Aortic smooth muscle cell (primary cell): ENCODE measurements at places on chromosomes 7 and 10. TPM values are rescaled to one million over a fixed set of nuclear protein-coding genes. Genes with fewer than 3 reads are reported as not detected.

INHBA gene
- 34.7 and 58.7 TPM in 2 replicates for total RNA-seq

TRPV6 gene
- under 0.01 and 0.13 TPM in 2 replicates for total RNA-seq

LMOD2 gene
- total RNA-seq = not detected in 2 replicates

CALCR gene
- not detected in 2 replicates for total RNA-seq

YAE1 gene
- 33.8 and 40.0 TPM in 2 replicates for total RNA-seq

ALOX5 gene
- total RNA-seq = not detected in 2 replicates

ELFN1 gene
- total RNA-seq = under 0.01 and 0.06 TPM in 2 replicates

GNAI1 gene
- total RNA-seq = 6.3 and 8.3 TPM in 2 replicates

NXPH1 gene
- not detected in 2 replicates for total RNA-seq

PIP gene
- total RNA-seq = not detected in 2 replicates

C10orf62 gene
- 0.12 and 0.13 TPM in 2 replicates for total RNA-seq

FAM24B gene
- 2.9 and 3.7 TPM in 2 replicates for total RNA-seq

OR2A12 gene
- total RNA-seq = not detected in 2 replicates

CCDC7 gene
- 12.4 and 16.8 TPM in 2 replicates for total RNA-seq

EPHB4 gene
- 14.1 and 16.4 TPM in 2 replicates for total RNA-seq

GPR141 gene
- total RNA-seq = not detected in 2 replicates

NANOS1 gene
- 1.1 and 1.2 TPM in 2 replicates for total RNA-seq

FBXL13 gene
- 4.4 and 4.5 TPM in 2 replicates for total RNA-seq

BMI1 gene
- 42.9 and 50.0 TPM in 2 replicates for total RNA-seq

CPEB3 gene
- 0.79 and 1.2 TPM in 2 replicates for total RNA-seq

ADRA2A gene
- 0.81 and 4.2 TPM in 2 replicates for total RNA-seq

SPDYE6 gene
- total RNA-seq = 0.06 TPM in 1 of 2 replicates, not detected in the other

TET1 gene
- total RNA-seq = 1.2 and 3.4 TPM in 2 replicates

NPC1L1 gene
- not detected in 2 replicates for total RNA-seq

ITPRID1 gene
- not detected in 2 replicates for total RNA-seq

ZPBP gene
- not detected in 2 replicates for total RNA-seq

H2BK1 gene
- total RNA-seq = not detected in 2 replicates

CDC14C gene
- total RNA-seq = not detected in 2 replicates

PRSS37 gene
- total RNA-seq = not detected in 2 replicates

IQUB gene
- total RNA-seq = 0.53 and 0.75 TPM in 2 replicates

KCNMA1 gene
- 95.4 and 148 TPM in 2 replicates for total RNA-seq

ZNF853 gene
- 0.06 and 0.13 TPM in 2 replicates for total RNA-seq

SLC13A1 gene
- total RNA-seq = not detected in 2 replicates

APBB1IP gene
- total RNA-seq = not detected in 2 replicates

TUBAL3 gene
- total RNA-seq = not detected in 2 replicates

PLCE1 gene
- 1.1 and 1.4 TPM in 2 replicates for total RNA-seq
